ENCODE measurements at places on chromosomes 2 and 18.

DNA sequence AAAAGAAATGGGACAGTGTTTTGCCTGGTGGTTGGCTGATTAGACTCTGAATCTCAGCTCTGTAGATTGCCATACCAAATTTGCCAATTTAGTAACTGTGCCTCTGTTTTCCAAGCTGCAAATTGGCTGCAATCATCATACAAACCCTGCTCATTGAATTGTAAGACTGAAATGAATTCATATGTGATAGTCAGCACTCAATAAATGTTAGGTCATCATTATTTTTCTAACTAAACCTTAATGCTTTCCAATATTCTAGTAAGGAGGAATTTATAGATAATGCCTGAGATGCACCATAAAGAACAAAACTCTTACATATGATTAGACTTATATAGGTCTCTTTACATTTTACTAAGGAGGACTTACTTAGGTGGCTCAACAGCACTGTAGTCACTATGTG, 85.3 kb downstream of the DNER start:
- DNase-seq: no peak

DNA sequence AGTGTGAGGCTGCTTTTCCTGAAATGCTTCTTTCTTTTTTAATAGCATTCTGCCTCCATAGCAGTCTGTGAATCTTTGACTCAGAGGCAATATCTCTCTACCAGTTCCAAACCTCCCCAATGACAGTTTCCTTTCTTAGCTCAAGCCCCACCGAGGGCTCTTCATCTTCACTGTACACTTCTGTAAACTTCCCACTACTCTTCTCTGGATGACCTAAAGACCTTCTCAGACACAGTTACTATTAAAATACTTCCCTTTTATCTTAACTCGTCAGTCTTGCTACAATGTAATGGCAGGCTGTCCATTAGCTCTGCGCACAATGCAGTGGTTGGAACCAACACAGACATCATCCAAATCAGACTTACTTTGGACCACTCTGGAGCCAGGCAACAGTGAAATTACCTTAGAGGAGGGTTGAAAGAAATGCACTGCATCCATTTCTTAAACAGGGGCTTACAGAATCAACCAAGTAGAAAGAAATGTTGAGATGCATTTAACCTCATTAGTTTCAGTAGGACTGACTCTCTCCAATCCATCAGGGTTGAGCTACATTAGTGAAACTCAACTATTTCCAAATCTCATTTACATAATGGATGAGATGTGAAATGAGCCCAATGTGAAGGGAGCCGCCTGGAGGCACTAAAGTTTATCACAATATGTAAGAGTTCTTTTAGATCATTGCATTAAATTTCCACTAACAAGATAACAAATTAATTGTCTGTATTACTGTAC, 343.8 kb downstream of the SETBP1 start:
- no peak for DNase-seq

DNA sequence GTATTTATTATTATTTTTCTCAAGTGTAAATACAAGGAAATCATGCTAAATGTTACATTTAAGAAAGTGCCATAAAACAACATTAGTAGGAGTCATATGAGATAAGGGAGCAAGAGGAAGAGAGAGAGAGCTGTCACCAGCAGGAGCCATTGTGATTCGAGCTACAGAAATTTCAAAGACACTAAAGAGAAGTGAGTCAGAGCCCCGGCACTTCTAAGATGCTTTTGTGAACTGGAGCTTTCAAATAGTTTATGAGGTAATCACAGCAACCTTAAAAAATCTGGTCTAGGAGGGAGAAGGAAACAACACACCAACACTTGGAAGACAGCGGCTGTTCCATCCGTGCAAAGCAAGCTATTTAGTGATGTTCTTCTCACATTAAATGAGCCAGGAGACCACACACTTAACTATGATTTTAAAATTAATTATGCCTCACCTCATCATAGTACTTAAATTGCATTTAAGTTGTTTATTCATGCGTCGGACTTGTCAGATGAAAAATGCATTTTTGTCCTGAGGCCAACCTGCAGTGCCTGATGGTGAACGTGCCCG, 382.7 kb upstream of the SALL3 start:
- no peak for DNase-seq

- DNase-seq: no peak
Observed at GRCh38 chr18:3500016-3500415, 50.0 kb downstream of the TGIF1 start.

GRCh38 chr2:104844807-104845551, 8.9 kb upstream of the POU3F3 start:
- no peak for DNase-seq

DNA sequence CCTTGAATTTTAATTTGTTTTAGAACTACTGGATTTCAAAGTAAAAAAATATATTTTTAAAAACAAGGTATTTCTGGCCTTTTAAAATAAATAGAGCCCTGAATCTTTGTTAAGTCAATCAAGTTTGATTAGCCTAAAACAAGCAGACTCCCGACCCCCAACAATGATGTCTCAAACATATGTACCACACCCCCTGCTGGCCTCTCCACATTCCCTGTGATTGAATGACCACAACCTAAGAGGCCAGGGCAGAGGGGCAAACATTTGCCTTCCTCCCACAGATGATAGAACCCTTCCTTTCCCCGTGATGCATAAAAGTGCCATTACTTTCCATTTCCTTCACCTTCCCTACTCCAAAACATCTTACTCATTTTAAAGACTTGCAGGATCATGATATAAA, 130.9 kb downstream of the STK39 start:
- DNase-seq: no peak
